ENCODE measurements at places on chromosomes 6 and 20.

GRCh38 chr20:60872224-60872623, 379.8 kb upstream of the CDH4 start:
- DNase-seq: no peak

GRCh38 chr6:80234401-80234800, 127.9 kb downstream of the BCKDHB start:
- no peak for DNase-seq

GRCh38 chr6:43768983-43769525, 957 bp upstream of the VEGFA start:
- DNase-seq: no peak

- no peak for DNase-seq
Observed at GRCh38 chr6:110642711-110643110, 166.3 kb upstream of the SLC22A16 start.

DNA sequence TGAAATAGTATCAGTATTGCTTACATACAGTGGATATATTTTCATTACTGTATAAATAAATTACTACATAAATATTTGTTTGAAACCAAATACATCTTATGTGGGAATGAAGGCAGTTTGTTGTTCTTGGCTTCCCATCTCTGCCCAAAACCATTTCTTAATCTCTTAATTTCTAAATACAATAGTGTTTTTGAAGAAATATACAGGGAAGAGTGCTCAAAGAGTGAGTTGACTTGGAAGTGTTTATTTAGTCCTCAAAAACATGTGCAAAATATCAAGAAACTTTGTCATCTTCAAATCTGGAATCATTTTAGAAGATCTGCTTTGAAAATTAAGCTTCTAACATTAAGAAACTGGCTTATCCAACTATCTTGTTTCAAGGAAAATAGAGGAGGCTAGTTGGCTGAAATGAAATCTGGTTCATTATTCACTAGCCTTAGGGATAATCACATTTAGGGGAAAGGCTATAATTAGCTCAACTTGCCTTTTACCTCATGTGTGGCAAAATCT, 259.8 kb upstream of the FLRT3 start:
- no peak for DNase-seq

Data from activated CD4-positive, alpha-beta memory T cell treated with anti-CD3 and anti-CD28 coated beads for 36 hours (primary cell).